ENCODE measurements at places on chromosomes 6 and 20. TPM values are rescaled to one million over a fixed set of nuclear protein-coding genes. Genes with fewer than 3 reads are reported as not detected.

GRCh38 chr6:35136185-35136584 is 5.0 kb downstream of the TCP11 start:
- peaks cover 12% of the 10 kb centered on the region for H3K27me3 ChIP-seq
- no peaks in the 10 kb centered on the region for H3K36me3 ChIP-seq
- no peak overlapping the region for H3K4me3 ChIP-seq
- DNase-seq: no peak
- no peak overlapping the region for H3K27ac ChIP-seq

DNA sequence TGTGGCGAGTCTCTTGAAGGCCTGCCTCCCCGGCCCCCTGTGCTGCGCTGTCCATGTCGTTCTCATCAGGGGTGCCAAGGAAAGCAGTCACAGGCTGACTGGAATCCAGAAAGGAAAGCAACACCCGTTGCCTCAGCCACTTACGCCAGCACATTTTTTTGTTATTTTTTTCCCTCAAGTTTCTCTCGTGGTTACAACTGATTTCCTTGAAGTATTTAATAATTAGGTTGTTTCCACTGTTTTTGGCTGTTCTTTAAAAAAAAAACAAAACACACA is 17.9 kb upstream of the SLC22A1 start:
- H3K36me3 ChIP-seq: peaks cover 68% of the 10 kb centered on the region
- H3K4me1 ChIP-seq: no peaks in the 10 kb centered on the region
- H3K4me3 ChIP-seq: no peak overlapping the region
- H3K27ac ChIP-seq: no peak overlapping the region
- DNase-seq: no peak

GRCh38 chr20:56166781-56167465 is 81.6 kb upstream of the MC3R start:
- DNase-seq: no peak
- H3K36me3 ChIP-seq: no peaks in the 10 kb centered on the region
- no peaks in the 10 kb centered on the region for H3K27me3 ChIP-seq
- no peaks in the 10 kb centered on the region for H3K4me1 ChIP-seq
- no peak overlapping the region for H3K27ac ChIP-seq
- no peak overlapping the region for H3K4me3 ChIP-seq

- H3K4me1 ChIP-seq: no peaks in the 10 kb centered on the region
- no peaks in the 10 kb centered on the region for H3K27me3 ChIP-seq
- no peak for DNase-seq
- H3K27ac ChIP-seq: no peak overlapping the region
Observed at GRCh38 chr6:38239719-38240451, 399.8 kb downstream of the BTBD9 start.

The SLC22A7 gene
- 0.09 TPM for total RNA-seq

GRCh38 chr6:134419716-134420115 is 101.8 kb upstream of the SGK1 start:
- H3K27me3 ChIP-seq: no peaks in the 10 kb centered on the region
- no peak overlapping the region for H3K4me3 ChIP-seq
- H3K36me3 ChIP-seq: no peaks in the 10 kb centered on the region
- H3K27ac ChIP-seq: no peak overlapping the region

DNA sequence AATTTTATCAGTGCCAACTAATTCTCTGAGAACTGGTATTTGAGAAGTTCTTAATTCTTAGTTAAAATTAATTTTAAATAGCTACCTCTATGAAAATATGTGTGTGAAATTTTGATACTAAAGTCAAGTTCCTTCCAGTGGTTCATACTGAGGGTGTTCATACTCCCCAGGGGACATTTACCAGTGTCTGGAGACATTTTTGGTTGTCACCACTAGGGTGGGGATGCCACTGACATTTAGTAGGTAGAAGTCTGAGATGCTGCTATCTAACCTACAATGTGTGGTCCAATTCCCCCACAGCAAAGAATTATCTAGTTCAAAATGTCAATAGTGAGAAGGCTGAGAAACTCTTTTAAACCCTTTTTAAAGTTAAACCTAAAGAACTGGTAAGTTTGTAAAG is 463.8 kb downstream of the ADGRB3 start:
- H3K4me3 ChIP-seq: no peak overlapping the region
- H3K36me3 ChIP-seq: no peaks in the 10 kb centered on the region
- no peaks in the 10 kb centered on the region for H3K27me3 ChIP-seq
- no peak overlapping the region for H3K27ac ChIP-seq

DNA sequence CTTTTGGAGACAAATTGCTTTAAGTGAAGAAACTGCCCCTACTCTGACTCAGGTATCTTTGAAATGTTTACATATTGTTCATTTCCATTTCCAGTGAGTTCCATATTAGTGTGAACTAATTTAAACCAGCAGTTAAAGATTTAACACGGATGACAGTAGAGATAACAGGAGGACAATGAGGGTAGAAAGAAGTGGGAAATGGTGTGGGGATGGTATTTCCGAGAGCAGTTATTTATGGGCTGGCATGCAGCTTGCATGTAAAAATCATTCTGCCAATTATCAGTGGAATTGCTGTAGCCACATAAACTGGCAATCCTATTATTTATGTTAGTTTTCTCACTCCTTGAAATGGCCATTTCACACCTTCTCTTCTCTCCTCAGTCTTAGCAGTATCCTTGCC is 8.6 kb upstream of the ADGRF5 start:
- H3K36me3 ChIP-seq: no peaks in the 10 kb centered on the region
- no peaks in the 10 kb centered on the region for H3K27me3 ChIP-seq
- no peak overlapping the region for H3K4me3 ChIP-seq
- no peak overlapping the region for H3K27ac ChIP-seq
- no peak for DNase-seq

GRCh38 chr20:48787861-48788375 is 39.9 kb downstream of the PREX1 start:
- H3K36me3 ChIP-seq: no peaks in the 10 kb centered on the region
- peaks cover 39% of the 10 kb centered on the region for H3K4me1 ChIP-seq
- H3K4me3 ChIP-seq: no peak overlapping the region

The TINAG gene
- total RNA-seq: not detected

The ZBP1 gene
- 2.0 TPM for total RNA-seq

The C4A gene
- 43.2 TPM for total RNA-seq

DNA sequence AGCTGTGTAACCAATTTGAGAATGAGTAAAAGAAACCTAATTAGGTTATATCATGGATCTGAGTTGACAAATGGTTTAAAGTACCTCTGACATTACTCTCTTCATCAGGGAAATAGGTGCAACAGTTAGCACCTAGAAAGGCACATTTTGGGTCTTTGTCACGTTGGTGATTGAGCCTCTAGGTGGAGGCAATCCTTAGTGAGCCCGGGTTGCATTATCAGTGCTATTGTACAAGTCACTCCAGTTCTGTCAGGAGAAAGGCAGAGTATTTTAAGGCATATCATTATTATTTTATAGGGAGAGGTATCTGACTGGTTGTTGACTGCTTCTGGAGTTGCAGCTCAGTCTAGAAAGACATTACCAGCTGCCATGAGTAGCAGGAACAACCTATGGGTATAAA is 54.9 kb downstream of the TRIM27 start:
- H3K27ac ChIP-seq: no peak overlapping the region
- H3K27me3 ChIP-seq: no peaks in the 10 kb centered on the region

- no peak overlapping the region for H3K27ac ChIP-seq
- no peaks in the 10 kb centered on the region for H3K27me3 ChIP-seq
- no peak overlapping the region for H3K4me3 ChIP-seq
- H3K4me1 ChIP-seq: peaks cover 3% of the 10 kb centered on the region
Observed at GRCh38 chr6:112233847-112234246, 20.5 kb downstream of the LAMA4 start.

- H3K36me3 ChIP-seq: no peaks in the 10 kb centered on the region
- no peak overlapping the region for H3K4me3 ChIP-seq
Observed at GRCh38 chr20:46205349-46205748, 87.2 kb downstream of the CD40 start.

DNA sequence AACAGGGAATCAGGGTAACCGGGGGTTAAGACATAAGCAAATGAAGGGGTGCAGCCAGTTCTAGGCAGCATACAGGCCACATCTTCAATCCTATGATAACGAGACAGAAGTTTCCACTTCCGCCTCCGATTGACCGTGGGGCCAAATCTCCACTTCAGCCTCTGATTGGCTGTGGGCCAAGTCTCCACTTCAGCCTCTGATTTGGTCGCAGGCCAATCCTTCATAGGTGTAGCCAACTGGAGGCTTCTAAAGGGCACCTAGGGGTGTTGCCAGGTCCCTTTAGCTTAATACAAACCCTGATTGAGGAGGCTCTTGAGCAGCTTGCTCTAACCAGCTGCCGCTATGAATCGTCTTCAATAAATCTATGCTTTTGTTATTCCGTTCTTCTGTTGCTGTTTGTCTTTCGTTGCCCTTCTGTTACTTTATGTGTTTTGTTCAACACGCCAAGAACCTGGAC is 2.1 kb upstream of the ERGIC3 start:
- peaks cover 3% of the 10 kb centered on the region for H3K36me3 ChIP-seq
- H3K27ac ChIP-seq: no peak overlapping the region
- H3K4me3 ChIP-seq: no peak overlapping the region

The SCAF8 gene
- 26.4 TPM for total RNA-seq

The ZSCAN23 gene
- total RNA-seq: 2.3 TPM

GRCh38 chr20:35451295-35451694 is 4.1 kb upstream of the CEP250 start:
- H3K4me3 ChIP-seq: no peak overlapping the region
- peaks cover 5% of the 10 kb centered on the region for H3K27me3 ChIP-seq
- DNase-seq: no peak
- no peak overlapping the region for H3K27ac ChIP-seq

- DNase-seq: no peak
- H3K27ac ChIP-seq: no peak overlapping the region
- H3K27me3 ChIP-seq: peaks cover 71% of the 10 kb centered on the region
- peak overlapping the region; percentile 7 for H3K4me3 ChIP-seq
- peaks cover 20% of the 10 kb centered on the region for H3K4me1 ChIP-seq
- no peaks in the 10 kb centered on the region for H3K36me3 ChIP-seq
Observed at GRCh38 chr6:3457710-3458602, 1.1 kb upstream of the SLC22A23 start.

The GHRH gene
- total RNA-seq: 14.4 TPM

GRCh38 chr6:22003287-22003686 is 293.5 kb downstream of the PRL start:
- peaks cover 31% of the 10 kb centered on the region for H3K4me1 ChIP-seq
- no peak for DNase-seq
- peak overlapping the region; percentile 36 for H3K27ac ChIP-seq

- H3K36me3 ChIP-seq: peaks cover 13% of the 10 kb centered on the region
- no peak for DNase-seq
- H3K27ac ChIP-seq: no peak overlapping the region
- peaks cover 13% of the 10 kb centered on the region for H3K4me1 ChIP-seq
- no peaks in the 10 kb centered on the region for H3K27me3 ChIP-seq
Observed at GRCh38 chr6:41958022-41958856, 16.6 kb upstream of the CCND3 start.

GRCh38 chr6:140825731-140826130 is 1307.0 kb upstream of the GJE1 start:
- no peak overlapping the region for H3K27ac ChIP-seq
- no peaks in the 10 kb centered on the region for H3K27me3 ChIP-seq
- no peak overlapping the region for H3K4me3 ChIP-seq
- DNase-seq: no peak
- H3K36me3 ChIP-seq: no peaks in the 10 kb centered on the region

The PTCRA gene
- total RNA-seq: 145 TPM

DNA sequence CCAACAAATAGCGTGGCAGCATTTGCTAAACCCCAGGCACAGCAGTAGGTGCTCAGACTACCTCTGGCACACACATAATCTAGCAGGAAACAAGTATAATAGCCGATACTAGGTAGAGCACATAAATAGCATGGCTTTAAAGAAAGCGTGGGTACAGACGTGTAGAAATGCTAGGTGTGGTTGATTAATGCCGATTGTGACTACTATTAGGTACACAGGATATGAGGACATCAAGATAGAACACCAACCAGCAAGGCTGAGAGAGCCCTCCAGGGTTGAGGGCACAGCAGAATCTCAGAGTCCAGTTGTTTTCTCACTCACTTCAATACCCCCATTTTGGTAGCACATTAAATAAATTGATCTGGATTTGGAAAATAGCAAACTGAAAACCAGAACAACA is 100.5 kb downstream of the PKHD1 start:
- no peak overlapping the region for H3K4me3 ChIP-seq
- H3K27me3 ChIP-seq: no peaks in the 10 kb centered on the region
- H3K36me3 ChIP-seq: no peaks in the 10 kb centered on the region
- no peaks in the 10 kb centered on the region for H3K4me1 ChIP-seq
- no peak for DNase-seq

DNA sequence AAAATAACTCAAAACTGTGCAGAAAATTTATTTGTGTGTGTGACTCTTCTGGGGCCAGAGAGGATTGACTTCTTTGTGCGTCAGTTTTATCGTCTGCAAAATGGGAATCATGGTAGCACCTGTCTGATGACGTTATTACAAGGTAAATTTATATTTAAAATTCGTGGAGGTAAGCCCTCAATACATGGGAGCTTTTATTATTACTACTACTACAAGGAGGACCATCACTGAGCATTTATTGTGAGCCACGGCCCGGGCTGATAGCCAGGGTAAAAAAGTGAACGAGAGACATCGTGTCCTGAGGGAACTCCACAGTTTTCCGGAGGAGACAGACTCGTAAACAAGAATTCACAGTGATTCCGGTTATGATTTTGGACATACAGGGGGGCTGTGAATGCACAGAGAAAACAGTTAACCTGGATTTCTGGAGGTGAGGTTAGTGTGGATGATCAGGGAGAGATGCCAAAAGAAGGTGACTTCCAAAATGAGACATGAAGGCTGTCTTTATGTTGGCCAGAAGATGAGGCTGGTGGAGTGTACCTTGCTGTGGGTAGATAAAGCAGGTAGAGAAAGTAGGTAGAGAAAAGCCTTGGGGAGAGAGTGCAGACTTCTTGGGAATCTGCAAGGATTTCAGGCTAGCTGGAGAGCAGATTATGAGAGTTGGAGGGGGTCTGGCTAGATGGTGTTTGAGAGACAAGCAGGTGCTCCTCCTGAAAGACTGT is 10.6 kb upstream of the SERINC3 start:
- H3K4me1 ChIP-seq: peaks cover 17% of the 10 kb centered on the region
- no peak overlapping the region for H3K27ac ChIP-seq
- no peaks in the 10 kb centered on the region for H3K36me3 ChIP-seq
- DNase-seq: no peak
- no peaks in the 10 kb centered on the region for H3K27me3 ChIP-seq

DNA sequence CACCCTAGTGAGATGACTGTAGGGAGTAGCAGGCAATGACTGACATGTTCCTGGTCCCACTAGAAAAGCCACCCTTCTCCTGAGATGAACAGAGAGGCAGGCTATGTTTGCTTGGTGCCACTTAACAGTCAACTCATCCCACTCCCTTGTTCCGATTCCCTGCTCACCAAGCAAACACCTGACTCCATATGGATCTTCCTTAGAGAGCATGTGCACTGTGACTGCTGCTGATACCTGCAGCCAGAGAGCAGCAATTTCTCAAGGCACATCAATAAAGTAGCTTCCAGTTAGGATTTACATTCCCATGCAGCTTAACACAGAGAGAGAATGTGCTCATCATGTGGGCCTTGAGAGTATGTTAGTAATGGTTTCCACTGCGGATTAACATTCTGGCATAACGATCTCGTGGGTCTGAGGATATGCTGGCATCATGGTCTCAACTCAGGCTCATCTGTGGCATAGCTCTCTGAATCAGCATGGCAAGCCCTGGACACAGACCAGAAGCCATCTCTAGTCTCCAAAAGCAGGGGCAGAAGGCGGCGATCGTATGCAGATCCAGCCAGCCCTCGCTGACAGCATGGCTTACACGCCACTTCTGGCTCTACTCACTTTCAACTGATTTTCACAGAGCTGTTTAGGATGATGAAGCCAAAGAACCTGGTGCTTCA is 43.9 kb downstream of the ATXN1 start:
- DNase-seq: no peak
- H3K27ac ChIP-seq: no peak overlapping the region
- peaks cover 8% of the 10 kb centered on the region for H3K4me1 ChIP-seq
- H3K4me3 ChIP-seq: no peak overlapping the region
- no peaks in the 10 kb centered on the region for H3K36me3 ChIP-seq

GRCh38 chr6:97077380-97077779 is 152.9 kb downstream of the KLHL32 start:
- H3K27ac ChIP-seq: no peak overlapping the region
- H3K36me3 ChIP-seq: no peaks in the 10 kb centered on the region
- no peak overlapping the region for H3K4me3 ChIP-seq
- H3K4me1 ChIP-seq: no peaks in the 10 kb centered on the region
- H3K27me3 ChIP-seq: no peaks in the 10 kb centered on the region
- DNase-seq: no peak

Measured in thymus (tissue), 14 donors.